Suprapubic skin (tissue), 4 donors: ENCODE measurements at places on chromosomes 5 and 9.
A peak's percentile ranks its signal among the peaks of the same experiment; 100 is the strongest.

- DNase-seq, result peak; percentile 45
These were observed 121.1 kb downstream of the LHX2 start for GRCh38 chr9:124132671-124133147.

DNA sequence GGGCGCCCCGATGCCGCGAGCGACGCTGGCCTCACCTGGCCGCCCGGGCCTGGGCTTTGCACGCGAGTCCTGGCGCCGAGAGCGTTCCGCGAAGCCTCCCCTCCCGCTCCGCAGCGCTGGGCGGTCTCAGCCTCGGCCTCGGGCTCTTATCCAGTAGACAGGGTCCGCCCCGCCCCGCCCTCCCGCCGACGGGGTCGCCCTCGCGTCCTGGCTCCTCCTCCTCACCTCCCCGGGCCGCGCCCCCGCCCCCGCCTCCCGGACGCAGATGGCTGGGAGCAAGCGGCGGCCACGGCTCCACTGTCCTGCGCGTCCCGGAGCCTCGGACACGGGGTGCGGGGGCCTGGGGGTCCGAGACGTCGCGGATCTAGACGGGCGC lies at the start of gene SLC6A3:
Gene SLC6A3, minus strand, starts transcription at position 128 of the 376 bp plus-strand sequence. CDS start 2,243 bp downstream, outside the sequence.
- no peak for DNase-seq

GRCh38 chr5:121285801-121286521 lies 565.7 kb upstream of the FTMT start:
- no peak for DNase-seq

DNA sequence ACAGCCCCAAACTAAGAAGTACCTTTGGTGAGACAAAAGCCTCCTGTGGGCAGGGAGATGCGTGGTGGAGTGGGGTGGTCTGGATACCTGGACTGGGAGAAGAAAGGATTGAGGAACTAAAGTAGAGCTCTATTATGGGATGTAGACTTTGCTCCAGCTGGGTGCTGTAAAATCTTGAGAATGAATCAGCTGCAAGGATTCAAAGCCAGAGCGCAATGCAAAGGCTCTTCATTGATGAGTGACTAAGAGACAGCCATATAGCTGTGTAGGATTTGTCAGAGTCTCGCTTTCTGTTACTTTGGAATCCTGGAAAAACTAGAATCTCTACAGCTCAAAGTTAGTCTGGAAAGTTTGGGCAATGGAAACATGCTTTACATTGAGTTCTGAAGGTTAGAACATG lies 159.9 kb downstream of the TAF11L14 start:
- no peak for DNase-seq

DNA sequence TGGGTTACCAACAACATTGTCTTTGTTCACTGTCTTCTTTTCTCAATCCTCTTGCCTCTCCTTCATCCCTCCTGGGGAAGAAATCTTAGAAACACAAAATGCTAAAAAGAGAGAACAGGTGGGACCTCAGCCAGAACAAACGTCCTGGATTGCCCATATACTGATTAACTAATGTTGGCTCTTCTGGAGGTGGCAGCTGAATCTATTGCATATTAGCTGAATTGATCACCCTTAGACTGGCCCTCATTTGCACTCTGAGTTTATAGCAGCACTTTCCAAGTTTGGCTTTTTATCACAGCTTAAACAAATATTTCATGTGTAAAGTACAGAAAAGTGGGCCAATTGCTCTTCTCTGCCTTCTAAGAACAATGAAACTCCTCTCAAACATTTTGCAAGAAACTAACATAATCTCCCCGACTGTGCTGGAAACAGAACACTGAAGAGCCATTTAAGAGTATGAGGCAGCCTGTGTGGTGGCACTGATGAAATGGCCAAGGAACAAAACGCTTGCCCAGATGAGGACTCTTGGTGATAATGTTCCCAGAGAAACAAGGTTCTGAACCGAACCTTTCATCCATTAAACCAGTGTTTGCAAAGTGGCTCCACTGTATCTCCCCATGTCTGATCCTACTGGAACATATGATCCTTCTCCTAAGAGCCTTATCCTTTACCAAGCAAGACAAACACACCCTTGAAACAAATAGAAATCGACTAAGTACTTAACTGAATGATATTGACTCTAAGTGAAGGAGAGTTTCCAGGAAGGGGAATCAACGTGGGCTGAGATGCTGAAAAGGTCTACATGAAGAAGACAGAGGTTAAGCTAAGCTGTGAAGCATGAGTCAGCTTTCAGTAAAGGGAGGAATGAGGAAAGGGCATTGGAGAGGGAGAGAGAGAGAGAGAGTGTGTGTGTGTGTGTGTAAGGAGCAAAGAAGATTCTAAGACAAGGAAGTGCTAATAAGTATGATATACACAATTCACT lies 83.2 kb upstream of the LIFR start:
- DNase-seq, result no peak

DNA sequence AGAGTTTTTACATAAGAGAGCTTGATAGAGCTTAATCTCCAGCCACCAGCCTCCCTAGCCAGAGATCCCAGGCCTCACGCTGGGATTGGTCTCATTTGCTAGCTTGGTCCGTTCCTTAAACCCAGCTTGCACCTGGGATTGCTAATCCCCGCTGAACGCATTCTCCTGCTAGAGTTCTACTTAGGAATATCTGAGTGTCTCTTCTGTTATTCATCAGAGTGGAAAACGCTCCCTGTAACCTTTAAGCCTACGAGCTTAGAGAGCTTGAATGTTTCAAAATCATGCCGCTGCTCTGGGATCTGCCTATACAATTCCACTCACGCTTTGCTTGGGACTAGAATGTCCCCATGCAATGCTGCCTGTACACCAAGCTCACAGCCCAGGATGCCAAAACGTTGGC lies 201.8 kb downstream of the NSG2 start:
- DNase-seq, result no peak

DNA sequence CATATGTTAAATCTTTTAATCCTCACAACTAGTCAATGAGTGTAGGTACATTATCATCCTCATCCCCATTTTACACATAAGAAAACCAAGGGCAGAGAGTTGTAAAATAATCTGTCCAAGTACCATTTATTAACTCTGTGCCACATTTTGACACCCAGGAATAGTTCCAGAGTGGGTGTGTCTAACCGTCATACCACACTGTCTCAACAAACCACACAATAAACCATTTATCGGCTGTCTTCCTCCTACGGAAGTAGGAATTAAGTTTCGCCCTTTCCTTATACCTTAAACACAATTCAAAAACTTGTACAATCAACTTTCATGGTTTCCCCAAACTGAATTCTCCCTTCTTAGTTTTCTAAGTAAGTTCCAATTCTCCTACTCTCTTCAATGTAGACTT lies 11.4 kb downstream of the AP3B1 start:
- DNase-seq, result no peak

DNA sequence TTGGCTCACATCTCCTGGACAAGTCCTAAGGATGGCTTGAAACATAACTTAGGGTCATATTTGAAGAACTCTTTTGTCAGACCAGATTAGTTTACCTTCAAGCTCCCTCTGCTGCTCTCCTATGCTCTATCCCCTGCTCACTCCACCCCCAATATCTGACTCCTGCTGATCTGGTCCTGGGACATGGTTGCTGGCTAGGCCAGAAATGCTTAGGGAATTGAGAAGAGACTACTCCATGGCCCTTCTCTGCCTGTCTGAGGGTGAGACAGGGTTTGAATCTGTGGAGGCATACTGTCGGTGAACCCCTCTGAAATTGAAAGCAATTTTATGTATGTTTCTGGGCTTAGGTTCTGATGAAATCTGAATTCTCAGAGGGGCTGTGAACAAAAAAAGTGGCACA lies 3.3 kb downstream of the OTULIN start:
- no peak for DNase-seq

- peak; percentile 65 for DNase-seq
These were observed 209.0 kb downstream of the CWC27 start for GRCh38 chr5:64977779-64978178.

DNA sequence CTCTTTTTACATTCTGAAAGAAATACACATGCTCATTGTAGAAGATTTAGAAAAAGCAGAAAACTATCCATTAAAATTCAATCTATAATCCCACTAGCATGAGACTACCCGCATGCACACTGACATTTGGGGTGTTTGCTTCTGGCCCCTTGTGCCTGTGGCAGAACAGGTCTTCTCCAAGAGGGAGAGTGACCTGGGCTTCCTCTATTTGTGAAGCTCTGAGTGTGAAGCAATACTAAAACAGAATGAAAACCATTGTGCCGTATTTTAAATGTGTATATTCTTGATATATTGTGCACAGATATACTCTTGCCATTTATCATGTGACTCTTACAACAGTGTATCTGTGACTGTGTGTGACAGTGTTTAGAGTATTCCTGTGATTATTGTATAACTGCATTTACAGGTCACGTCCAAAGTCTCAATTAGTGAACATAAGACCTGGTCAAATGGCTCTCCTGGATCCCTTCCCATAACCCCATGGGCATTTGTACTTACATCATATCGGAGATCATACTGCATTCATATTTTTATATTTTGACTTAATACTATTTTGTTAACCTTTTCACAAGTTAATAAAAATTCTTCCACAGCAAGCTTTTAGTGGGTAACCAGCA lies 14.7 kb upstream of the CPEB4 start:
- DNase-seq, result no peak

DNA sequence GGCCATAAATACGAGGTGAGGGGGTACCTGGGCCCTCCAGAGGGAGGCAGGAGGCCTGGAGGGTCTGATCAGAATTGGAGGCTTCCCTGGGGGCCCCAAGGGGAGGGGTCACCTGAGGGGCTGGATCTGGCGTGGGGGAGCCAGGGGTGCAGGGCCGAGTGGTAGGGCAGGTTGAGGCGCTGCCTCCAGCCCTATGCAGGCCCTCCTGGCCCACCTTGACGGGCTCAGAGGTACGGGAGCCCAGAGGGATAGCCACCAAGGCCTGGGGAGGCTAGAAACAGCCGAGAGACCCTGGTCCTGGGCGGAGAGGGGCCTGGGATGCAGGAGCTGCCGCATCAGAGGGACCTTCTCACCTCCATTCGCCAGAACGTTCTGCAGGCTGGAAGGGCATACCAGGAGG lies 24.3 kb downstream of the LHX3 start:
- DNase-seq, result no peak

DNA sequence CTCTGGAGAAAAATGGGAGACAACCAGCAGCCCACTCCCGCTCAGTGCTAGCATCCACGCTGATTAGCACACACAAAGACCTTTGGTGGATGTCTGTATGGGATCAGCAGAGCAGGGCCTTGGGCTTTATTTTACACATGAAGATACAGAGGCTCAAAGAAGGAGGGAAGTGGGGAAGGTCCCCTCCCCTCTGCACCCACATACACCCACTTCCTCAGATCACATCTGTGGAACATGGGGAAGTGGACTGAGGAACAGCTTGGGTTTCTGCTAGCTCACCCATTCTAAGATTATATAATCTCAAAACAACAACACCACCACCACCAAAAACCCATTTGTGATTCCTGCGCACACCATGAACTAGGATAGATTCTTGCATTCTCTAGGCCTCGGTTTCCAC lies 14.0 kb downstream of the GGTA1 start:
- DNase-seq, result no peak

DNA sequence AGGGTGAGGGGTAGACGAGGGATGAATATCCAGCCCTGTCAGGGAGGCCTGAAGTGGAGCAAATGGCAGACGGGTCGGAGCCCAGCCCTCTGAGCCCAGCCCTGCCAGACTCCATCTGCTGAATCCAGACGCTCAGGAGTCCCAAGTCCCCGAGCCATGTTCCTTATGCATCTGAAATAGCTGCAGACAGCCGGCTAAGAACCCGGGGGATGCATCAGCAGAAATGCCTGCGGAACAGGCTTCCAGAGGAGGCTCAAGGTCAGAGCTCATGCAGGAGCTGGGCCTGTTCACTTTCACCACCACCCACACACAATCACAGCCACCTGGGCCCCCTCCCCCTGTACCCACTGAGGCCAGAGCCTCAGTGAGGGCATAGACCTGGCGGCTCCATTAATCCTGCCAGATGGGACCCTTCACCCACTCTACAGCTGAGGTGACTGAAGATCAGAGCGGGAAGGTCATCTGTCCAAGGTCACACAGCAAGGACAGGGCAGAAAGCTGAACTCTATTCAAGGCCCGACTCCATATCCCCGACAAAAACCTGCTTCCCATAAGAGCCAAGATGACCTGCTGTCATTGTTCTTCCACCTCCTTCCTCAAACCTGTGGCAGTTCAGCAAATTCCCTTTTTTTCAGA lies 24.4 kb upstream of the AKNA start:
- no peak for DNase-seq

- DNase-seq, result no peak
These were observed 26.2 kb upstream of the TGFBR1 start for GRCh38 chr9:99078717-99079116.

- no peak for DNase-seq
These were observed 450.9 kb downstream of the CCDC171 start for GRCh38 chr9:16003785-16004184.

- no peak for DNase-seq
These were observed 20.9 kb downstream of the C9orf57 start for GRCh38 chr9:72039532-72039931.

- DNase-seq, result no peak
These were observed 40.5 kb upstream of the LPCAT1 start for GRCh38 chr5:1564182-1564748.

DNA sequence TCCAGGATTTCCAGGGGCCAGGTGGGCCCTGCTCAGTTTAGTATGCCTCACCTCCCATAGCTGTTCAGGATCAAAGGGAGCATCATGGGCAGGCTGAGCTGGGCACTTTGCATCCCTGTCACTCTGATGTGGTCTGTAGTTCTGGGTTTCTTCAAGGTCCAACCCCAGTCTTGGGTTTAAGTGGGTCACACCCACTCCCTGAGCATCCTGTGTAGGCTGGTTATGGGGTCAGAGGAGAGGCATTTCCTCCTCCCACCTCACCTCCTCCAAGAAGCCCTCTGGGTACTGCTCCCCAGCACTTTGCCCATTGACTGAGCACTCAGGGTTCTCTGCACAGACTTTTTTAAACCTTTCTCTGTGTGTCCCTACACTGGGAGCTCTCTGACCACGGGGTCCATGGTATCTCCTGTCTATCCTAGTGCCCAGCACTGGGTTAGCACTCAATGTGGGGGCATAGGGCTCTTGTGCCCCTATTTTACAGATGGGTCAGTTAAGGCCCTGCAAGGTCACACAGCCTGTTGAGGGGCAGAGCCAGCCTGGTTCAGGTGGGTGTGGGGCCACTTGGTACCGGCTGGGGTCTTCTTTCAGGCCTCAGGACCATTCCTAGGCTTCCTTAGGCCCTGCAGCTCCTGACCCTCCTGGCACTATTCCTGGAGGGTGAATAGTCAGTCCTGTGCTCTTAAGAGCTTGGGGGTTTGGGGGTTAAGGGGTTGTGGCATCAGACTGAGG lies 19.0 kb downstream of the CXXC5 start:
- DNase-seq, result no peak

GRCh38 chr5:174623433-174624019 lies 100.9 kb upstream of the MSX2 start:
- no peak for DNase-seq

- no peak for DNase-seq
These were observed 4.8 kb upstream of the SARDH start for GRCh38 chr9:133742849-133743444.

GRCh38 chr9:126517833-126518356 lies 95.8 kb upstream of the LMX1B start:
- DNase-seq, result peak; percentile 21

DNA sequence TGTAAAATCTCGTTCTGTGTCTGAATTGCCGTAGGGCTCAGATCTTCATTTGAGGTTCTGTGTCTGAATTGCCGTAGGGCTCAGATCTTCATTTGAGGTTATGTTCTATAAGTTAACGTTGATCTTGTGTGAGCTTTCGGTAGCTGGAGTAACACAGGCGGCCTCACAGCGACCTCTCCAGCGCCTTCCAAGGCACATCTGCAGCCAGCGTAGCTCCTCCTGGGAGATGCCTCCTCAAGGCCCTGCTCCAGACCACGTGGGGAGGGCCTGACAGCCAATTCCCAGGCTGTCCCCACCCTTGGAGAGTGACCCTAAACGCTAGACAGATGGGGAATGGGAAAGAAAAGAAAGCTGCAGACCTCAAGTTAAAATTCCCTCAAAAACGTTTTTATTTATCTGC lies 8.7 kb upstream of the AHRR start:
- DNase-seq, result peak; percentile 35
